ENCODE measurements at places on chromosomes 1 and 21.

- DNase-seq, result no peak
Observed at GRCh38 chr1:108521990-108522393, 37.9 kb upstream of the EEIG2 start.

DNA sequence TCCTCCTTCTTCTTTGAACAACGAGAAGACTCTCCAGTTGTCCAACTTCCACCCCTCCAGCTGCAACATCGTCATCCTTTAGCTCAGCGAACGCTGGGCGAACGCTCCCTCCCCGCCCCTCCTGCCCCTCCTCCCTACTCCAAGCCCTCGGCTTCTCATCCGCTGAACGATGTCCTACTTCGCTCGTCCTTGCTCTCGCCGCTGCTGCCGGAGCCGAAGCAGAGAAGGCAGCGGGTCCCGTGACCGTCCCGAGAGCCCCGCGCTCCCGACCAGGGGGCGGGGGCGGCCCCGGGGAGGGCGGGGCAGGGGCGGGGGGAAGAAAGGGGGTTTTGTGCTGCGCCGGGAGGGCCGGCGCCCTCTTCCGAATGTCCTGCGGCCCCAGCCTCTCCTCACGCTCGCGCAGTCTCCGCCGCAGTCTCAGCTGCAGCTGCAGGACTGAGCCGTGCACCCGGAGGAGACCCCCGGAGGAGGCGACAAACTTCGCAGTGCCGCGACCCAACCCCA lies at the start of gene BCAN:
TSS of gene BCAN (plus strand) at position 357 of the 504 bp plus-strand sequence. CDS start 3,938 bp downstream, outside the sequence.
- no peak for DNase-seq

GRCh38 chr1:234502785-234503184 lies 23.8 kb upstream of the TARBP1 start:
- DNase-seq, result no peak

DNA sequence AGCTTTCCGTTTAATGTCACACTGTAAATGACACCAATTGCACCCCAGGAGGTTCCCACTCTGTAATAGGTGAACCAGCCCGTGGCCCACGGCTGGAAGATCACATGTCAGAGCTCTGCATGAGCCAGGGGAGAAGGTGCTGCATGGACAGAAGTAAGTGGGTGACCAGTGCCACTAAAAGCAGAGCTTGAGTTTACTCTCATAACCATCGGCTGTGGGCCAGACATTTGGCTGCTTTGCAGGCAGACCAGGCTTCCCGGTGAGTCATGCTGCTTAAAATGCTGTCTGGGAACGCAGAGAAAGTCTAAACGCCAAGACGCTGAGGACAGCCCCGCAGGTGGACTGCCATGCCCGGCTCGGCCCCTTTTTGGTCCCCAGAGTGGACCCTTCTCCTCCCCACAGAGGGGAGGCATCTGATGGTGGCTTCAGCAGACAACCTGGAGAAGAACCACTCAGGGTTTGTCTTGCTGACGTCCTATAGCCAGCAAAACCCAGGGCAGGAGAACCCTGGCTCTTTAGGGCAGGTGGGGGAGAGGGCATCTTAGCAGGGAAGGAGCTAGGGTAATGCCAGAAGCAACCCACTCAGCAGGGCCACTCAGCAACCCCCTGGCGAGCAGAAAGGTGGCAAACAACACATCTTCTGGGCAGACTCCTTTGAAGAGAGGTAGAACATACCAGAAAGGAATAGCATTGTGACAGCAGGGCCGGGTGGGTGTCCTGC lies 7.3 kb downstream of the KIAA2013 start:
- no peak for DNase-seq

- no peak for DNase-seq
Observed at GRCh38 chr21:38181096-38181495, 75.7 kb upstream of the KCNJ15 start.

DNA sequence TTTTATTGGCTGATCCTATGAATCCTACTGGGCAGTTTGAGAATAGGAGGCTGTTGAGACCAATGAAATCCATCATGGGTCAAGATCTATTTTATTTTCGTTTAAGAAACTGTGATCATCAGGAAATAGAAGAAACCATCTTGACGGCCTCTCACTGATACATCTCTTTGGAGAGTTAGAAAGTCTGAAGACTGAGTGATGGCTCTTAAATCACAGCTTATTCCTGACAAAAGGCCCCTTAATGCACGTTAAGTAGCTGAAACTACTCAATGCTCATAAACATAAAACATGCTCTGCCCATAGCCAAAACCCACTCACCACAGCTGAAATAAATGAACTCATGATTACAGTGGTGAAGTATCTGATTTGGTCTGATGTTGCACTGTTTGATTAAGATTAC lies 784.5 kb upstream of the NEGR1 start:
- no peak for DNase-seq

- DNase-seq, result no peak
Observed at GRCh38 chr1:228944296-228944695, 209.0 kb downstream of the RHOU start.

DNA sequence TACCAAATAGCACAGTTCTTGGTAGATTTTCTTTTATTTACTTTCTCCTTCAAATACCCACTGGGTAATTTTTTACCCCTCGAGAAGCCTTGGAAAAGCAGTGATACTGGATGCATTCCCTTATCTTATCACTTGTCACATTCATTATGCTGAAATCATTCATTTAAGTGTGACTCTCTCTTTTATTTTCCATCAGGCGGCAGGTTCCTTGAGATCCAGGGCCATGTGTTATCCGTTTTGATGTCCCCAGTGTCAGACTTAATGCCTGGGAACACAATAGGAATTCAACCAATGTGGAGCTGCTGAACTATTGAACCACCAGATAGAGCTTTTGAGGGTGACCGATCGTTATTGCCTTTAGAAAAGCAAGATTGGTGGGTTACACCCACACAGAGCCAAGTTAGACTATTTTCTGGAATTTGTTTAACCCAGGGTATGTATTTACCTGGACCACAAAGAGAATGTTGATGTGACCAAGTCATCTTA lies 51.5 kb upstream of the ATP5PO start:
- no peak for DNase-seq

- DNase-seq, result no peak
Observed at GRCh38 chr1:36301220-36301619, 4.9 kb upstream of the SH3D21 start.

GRCh38 chr1:147236448-147236847 lies 6.0 kb upstream of the CHD1L start:
- no peak for DNase-seq

GRCh38 chr1:221162939-221163338 lies 283.7 kb downstream of the HLX start:
- no peak for DNase-seq

Data from amniotic stem cell (primary cell).